ENCODE measurements at places on chromosomes 16 and 17. TPM values are rescaled to one million over a fixed set of nuclear protein-coding genes. Genes with fewer than 3 reads are reported as not detected.
A peak's percentile ranks its signal among the peaks of the same experiment; 100 is the strongest.

DNA sequence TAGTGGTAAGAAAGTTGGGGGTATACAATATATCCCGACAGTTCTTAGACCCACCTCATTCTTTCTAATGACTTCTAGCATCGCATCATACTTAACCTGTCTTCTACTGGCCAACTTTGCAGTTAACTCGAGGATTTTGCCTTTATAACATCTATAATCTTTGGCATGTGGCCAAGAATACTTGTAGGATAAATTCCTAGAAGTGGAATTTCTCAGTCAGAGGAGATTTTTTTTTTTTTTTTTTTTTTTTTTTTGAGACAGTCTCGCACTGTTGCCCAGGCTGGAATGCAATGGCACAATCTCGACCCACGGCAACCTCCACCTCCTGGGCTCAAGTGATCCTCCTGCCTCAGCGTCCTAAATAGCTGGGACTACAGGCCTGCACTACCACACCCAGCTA is 253.5 kb downstream of the MRTFB start:
- no peak for DNase-seq

- DNase-seq = no peak
These were observed 13.6 kb downstream of the ZC3H7A start for GRCh38 chr16:11783319-11784037.

GRCh38 chr16:84891149-84891795 is 71.5 kb downstream of the CRISPLD2 start:
- no peak for DNase-seq

Gene MYLK3
- 0.03 TPM for total RNA-seq

Gene TPSB2
- total RNA-seq = not detected

Gene CX3CL1
- 1.3 TPM for total RNA-seq

DNA sequence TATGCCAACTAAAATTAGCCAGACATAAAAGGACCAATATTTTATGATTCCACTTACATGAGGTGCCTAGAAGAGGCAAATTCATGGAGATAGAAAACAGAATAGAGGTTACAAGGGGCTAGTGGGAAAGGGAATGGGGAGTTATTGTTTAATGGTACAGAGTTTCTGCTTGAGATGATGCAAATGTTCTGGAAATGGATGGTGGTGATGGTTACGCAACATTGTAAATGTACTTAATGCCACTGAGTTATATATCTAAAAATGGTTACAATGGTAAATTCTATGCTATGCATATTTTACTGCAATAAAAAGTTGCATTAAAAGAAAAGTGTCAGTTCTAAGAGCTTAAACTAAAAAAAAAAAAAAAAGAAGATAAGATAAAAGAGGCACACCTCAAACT is 17.9 kb downstream of the MT1X start:
- no peak for DNase-seq

Gene ZMYND15
- total RNA-seq = 1.1 TPM

DNA sequence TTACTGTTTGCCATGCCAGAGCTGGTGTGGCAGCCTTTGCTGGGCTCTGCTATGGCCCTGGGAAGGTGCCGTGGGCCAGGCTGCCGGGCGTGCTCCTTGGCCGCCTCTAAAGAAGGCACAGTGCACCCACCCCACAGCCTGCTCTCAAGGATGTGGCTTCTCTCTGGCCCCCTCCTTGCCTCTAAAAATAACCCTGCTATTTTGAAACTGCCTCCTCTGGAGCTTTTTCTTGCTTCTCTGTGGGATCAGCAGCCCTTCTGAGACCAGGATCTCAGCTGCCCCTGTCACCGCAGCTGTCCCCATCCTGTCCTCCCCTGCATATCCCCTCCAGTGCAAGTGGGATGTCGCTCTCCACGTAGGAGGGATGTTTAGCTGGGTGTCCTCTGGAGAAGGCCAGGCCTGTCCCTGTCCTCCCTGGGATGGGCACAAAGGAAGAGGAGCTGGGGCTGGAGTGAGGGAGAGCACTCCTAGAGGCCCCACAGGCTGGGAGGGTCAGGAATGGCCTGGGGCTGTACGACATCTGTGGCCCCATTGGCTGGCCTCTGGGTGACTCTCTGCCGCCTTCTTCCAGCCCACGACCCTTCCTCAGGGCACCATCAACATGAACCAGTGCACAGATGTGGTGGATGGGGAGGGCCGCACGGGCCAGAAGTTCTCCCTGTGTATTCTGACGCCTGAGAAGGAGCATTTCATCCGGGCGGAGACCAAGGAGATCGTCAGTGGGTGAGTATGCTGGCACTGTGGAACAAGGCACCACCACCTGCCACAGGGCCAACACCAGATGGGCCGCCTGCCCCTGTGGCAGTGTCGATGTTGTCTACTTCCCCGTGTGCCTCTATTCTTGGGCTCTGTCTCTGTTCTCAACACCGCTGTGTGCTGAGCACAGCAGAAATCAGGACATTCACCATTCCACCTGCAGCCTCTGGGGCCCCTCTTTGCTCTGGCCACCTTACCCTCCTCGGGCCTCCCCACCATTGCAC is 79.7 kb downstream of the PLD6 start:
- DNase-seq = no peak

DNA sequence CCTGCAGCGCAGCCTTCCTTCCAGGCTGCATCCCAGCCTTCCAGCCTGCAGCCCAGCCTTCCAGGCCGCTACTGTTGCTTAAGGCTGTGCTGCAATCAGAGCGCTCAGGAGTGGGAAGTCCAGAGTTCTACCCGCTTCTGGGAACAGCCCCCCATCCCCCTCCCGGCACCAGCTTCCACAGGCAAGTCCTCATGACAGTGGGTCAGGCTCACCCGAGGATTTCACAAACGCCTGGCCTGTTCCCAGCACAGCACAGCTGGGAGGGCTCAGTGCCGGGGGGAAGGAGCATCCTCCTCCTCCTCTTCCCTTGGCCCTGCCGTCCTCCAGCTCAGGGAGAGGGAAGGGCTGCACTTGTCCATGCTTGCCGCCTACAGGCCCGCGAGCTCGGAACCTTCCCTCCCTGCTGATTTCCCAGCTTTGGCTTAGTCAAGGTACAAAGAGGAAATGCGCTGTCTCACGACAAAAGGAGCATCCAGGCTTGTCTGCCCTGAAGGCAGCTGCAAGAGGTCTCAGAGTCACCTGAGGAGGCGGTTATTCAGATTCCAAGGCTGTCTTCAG is 8.3 kb downstream of the SOCS3 start:
- peak; percentile 34 for DNase-seq

Gene TMEM98
- total RNA-seq = 67.3 TPM

GRCh38 chr16:47139561-47140185 is 4.1 kb downstream of the NETO2 start:
- no peak for DNase-seq

DNA sequence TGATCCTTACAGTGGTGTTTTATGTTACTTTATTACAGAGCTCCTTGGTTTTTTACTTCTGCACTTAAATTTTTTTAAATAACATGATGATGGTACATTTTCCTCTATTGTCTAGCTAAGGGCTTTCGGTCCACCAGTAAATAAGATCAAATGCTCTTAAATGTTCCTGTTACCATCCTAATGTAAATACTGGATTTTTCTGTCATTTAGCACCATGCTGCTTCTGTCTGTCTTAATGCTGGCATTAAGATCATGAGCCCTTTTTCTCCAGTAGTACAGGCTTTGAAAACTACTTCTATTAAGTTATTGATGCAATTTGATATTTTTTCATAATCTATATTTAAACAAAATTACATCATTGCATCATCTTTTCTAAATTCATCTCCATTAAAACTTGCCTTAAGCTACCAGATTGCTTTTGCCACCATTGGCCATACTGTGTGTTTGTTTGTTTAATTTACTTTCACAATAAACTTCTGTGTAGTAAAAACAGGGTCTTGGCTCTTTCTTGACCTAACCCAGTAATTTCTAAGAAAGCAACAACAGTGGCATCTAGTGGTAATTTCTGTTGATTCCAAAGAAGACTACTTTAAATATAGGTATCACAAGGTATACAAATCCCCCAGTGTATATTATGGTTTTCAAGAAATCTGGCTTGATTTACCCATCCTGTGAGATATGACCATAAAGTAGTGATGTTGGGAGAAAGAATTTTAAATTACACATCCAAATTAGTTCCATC is 9.0 kb upstream of the PHAF1 start:
- DNase-seq = no peak

- DNase-seq = no peak
These were observed 8.8 kb downstream of the SEC14L5 start for GRCh38 chr16:4966736-4967453.

DNA sequence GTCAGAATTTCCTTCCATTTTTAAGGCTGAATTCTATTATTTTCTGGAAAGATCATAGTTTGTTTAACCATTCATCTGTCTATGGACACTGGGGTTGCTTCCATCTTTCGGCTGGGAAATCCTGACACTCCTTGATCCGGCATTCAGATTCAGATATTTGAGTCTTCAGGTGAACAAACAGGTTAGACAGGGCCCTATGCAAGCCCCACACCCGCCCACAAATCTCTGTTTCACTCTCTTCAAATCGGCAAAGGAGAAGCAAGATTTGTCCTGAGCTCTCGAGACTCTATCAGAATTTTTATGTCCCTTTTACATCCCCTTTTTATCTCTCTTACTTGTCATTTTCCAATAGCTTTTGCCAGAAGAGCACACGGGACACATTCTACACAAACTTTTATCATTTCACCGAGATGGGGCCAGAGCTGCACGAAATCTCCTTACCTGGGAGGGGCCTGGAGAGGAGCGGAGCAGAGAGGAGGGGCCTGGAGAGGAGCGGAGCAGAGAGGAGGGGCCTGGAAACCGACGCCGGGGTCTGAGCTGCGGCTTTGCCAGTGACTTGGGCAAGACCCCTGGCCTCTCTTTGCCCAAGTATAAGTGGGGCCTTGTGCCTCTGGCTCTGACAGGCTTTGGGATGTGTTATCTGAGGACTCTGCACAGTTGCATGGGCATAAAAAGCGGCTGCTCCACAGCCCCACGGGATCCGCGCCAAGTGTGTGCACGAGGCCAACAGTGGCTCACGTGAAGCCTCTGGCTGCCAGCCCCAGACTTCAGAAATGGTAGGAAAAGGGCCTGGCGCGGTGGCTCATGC is 54.3 kb upstream of the RBFOX3 start:
- peak; percentile 38 for DNase-seq

- no peak for DNase-seq
These were observed 2.9 kb upstream of the KATNB1 start for GRCh38 chr16:57732714-57733113.

GRCh38 chr16:67397036-67397801 is 3.9 kb upstream of the TPPP3 start:
- DNase-seq = no peak
